ENCODE measurements at places on chromosomes 6 and 20.

GRCh38 chr6:168822376-168822775 is 381.4 kb downstream of the SMOC2 start:
- no peak for DNase-seq

DNA sequence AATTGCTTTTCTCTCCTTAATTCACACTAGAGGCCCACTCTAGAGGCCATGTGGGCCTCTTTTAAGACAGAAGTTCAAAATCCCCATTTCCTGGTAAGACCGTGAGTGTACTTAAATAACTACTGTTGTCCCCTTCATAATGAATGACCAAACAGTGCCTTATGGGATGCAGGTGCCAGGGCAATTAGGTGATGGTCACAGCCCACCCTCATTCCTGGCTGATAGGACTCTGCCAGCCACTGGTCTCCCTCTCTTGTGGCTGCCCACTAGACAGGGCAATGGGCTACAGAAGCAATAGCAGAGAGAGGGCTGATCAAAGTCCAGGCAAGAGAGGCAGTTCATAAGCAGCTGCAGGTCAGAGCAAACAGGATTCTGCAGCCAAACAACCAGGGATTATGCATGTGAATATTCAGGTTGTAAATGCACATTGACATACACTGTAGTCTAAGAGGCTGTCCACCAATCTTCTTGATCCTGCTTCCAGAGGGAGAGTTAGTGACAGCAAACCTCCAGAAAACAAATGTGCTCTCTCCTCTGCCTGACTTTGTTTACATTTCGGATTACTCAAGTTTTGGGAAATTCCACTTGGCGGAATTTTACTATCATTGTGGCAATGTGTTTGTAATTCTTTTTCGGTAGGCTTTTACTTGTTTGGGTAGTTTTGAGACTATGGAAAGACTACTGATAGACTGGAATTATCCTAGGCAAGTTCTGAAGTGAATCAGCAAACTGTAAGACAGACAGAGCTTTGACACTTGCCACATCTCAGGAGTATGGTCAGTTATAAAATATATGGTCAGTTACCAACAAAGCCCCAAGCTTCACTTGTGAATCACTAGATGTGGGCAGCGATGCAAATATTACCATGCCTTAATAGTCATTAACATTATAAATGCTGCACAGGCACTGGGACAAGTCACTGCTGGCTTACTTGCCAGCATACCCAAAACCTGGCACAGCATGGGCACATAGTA is 12.8 kb downstream of the PTPRK start:
- DNase-seq, result no peak

DNA sequence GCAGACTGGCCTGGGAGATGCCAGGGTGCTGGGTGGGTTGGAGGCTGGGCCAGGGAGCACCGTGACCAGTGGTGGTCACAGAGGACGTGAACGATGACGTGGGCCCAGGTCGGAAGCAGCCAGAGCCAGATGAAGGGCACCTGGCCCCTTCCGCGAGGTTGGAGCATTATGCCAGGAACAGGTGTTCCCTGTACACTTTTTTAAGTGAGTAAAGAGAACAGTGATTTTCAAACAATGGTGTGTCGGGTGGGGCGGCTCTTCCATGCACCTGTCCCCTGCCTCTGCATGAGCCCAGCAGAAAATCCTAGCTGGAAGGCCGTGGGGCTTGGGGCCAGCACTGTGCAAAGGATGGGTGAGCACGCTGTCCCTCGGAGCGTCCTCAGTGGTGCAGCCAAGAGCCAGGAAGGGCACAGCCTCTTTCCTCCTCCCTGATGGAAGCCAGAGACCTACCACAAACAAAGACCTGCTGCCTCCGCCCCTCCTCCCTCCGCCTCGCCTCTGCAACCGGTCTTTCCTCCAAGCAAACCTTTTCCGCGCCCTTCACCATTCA is 350.5 kb downstream of the ZFAND3 start:
- peak; percentile 88 for DNase-seq

DNA sequence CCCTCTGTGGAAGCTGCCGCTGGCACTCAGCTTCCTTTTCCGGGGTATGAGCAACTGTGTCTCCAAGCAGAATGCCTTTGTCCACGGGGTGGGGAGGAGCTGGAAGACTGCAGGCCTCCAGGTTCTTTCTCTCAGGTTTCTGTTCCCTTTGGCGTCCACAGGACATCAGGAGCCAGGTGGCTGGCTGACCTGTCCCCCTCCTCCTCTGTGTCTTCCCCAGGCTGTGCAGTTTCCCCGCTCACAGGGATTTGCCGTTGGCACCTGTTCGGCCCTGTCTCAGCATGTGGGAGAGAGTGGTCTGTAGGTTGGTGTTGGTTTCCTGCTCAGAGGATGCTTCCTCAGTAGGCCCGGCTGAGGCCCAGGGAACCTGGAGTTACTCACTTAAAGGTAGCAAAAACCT is 43.5 kb downstream of the CDS2 start:
- peak; percentile 29 for DNase-seq

DNA sequence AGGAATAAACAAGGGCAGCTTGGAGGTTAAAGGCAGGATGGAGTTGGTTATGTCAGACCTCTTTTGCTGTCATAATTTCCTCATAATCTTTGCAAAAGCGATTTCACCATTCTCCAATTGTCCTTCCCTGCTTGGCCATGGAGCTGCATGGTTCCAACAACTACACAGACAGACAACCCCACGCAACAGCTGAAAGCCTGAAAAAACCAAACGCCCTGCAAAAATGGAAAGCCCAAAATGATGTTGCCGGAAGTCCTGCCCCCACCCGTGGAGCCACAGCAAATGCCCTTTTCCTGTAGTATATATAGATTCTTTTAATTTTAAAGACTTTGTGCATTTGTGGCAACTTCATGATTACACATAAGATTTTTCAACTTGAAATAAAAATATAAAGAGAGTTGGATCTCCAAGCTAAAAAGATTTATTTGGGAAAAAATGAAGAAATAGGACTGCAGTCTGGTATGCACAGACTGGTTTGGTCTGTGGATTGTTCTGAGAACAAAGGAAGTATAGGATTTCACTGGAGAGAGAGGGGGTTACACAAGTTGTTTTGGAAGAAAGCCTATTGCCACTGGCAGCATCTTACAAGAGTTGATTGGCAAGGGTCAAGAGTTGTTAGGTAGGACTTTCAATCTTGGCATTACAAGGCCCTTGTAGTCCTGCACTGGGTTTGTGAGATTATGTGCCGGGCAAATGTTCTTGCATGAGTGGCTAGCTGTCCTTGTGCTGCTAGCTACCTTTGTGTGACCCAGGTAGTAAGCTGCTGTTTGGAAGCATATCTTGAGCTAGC is 190.0 kb downstream of the C6orf118 start:
- no peak for DNase-seq

GRCh38 chr6:39339096-39339867 is 16.8 kb upstream of the KCNK16 start:
- no peak for DNase-seq

DNA sequence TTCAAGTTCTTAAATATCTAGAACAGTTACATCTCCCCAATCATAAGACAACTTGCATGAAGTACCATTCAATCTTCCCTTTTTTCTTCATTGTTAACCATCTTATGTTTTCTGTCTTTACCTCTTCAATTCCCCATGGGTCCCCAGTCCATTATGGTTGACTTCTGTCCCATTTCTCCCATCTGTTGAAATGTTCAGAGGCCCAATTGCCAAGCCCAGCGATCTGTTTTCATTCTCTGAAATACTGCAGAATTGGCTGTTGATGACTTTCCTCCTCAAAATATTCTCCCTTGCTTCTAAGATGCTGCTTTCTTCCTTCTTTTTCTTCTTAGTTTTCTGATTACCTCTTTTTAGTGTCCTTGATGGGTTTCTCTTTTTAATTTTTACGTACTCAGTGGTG is 26.0 kb downstream of the DSTN start:
- no peak for DNase-seq

- no peak for DNase-seq
These were observed 22.3 kb downstream of the LINC00237 start for GRCh38 chr20:21083825-21084325.

DNA sequence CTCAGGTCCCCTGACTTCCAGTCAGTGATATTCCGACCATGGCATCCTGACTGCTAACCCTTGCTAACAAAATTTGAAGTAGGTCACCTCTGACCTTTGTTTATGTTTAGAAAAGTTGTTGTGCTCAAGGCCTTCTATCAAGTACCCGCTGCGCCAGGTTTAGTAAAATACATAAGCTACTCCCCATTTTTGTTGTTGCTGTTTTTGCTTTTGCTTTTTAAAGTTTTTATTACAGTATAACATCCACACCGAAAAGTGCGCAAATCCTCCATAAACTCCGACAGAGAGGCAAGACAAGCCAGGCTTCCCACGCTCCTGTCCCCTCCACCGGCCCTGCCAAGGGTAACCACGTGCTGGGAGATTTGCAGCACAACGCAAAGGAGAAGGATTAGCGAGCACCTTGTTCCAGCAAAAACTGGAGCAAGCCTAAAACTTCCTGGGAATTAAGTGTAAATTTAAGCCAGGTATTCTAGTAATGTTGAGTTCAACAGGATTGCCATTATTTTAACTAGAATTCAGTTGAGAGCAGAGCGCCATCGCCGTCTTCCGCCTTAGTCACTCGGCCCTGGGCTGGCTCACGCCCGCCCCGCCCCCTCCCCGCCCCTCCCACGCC is 17.8 kb upstream of the HMGN4 start:
- peak; percentile 60 for DNase-seq
